Fibroblast of villous mesenchyme (primary cell): ENCODE measurements at places on chromosomes 4 and X. TPM values are rescaled to one million over a fixed set of nuclear protein-coding genes. Genes with fewer than 3 reads are reported as not detected.

Gene EDA2R
- total RNA-seq, result 8.1 and 18.1 TPM in 2 replicates

Gene GPR50
- not detected in 2 replicates for total RNA-seq

Gene TAF9B
- total RNA-seq, result 30.6 and 41.5 TPM in 2 replicates

Gene HELT
- total RNA-seq, result not detected in 2 replicates

Gene COL25A1
- total RNA-seq, result 6.9 and 13.5 TPM in 2 replicates

Gene RHOXF2B
- not detected in 2 replicates for total RNA-seq

Gene SOD3
- total RNA-seq, result 14.2 and 21.9 TPM in 2 replicates

Gene HPGDS
- total RNA-seq, result not detected in 2 replicates

Gene STAG2
- 56.7 and 57.4 TPM in 2 replicates for total RNA-seq

Gene TLR1
- total RNA-seq, result 0.32 and 0.86 TPM in 2 replicates

Gene MAGEA11
- not detected in 2 replicates for total RNA-seq

Gene GABRG1
- total RNA-seq, result not detected in 2 replicates

Gene BMP3
- under 0.01 TPM in 1 of 2 replicates, not detected in the other for total RNA-seq

Gene ZFP92
- 0.32 and 0.43 TPM in 2 replicates for total RNA-seq

Gene NRK
- total RNA-seq, result 0.32 and 4.7 TPM in 2 replicates

Gene FAM184B
- total RNA-seq, result under 0.01 TPM in 1 of 2 replicates, not detected in the other

Gene GLRA3
- total RNA-seq, result under 0.01 TPM in 1 of 2 replicates, not detected in the other

Gene TBC1D8B
- total RNA-seq, result 9.0 and 13.8 TPM in 2 replicates

Gene MGST2
- total RNA-seq, result 8.7 and 16.8 TPM in 2 replicates

Gene NKX3-2
- under 0.01 and 0.32 TPM in 2 replicates for total RNA-seq

Gene BTC
- total RNA-seq, result 0.43 TPM in 1 of 2 replicates, not detected in the other

Gene OTUD6A
- total RNA-seq, result not detected in 2 replicates

Gene DTHD1
- total RNA-seq, result not detected in 2 replicates

Gene CLCN4
- total RNA-seq, result 1.3 and 2.3 TPM in 2 replicates

Gene TLR10
- total RNA-seq, result not detected in 2 replicates

Gene GC
- total RNA-seq, result not detected in 2 replicates

Gene FREM3
- total RNA-seq, result not detected in 2 replicates

Gene CT45A3
- not detected in 2 replicates for total RNA-seq

Gene IL3RA
- total RNA-seq, result not detected in 2 replicates

Gene CCSER1
- total RNA-seq, result 0.43 TPM in 1 of 2 replicates, not detected in the other

Gene CT45A5
- total RNA-seq, result not detected in 2 replicates

Gene PFKFB1
- total RNA-seq, result under 0.01 TPM in 1 of 2 replicates, not detected in the other

Gene GCNA
- 1.6 and 2.6 TPM in 2 replicates for total RNA-seq

Gene CXXC4
- 0.32 and 0.43 TPM in 2 replicates for total RNA-seq

Gene ADAMTS3
- total RNA-seq, result 2.6 and 3.0 TPM in 2 replicates

Gene P2RY10
- not detected in 2 replicates for total RNA-seq

Gene OPN1MW
- not detected in 2 replicates for total RNA-seq

Gene AMOT
- total RNA-seq, result 6.1 and 15.1 TPM in 2 replicates

Gene AFP
- total RNA-seq, result 0.32 TPM in 1 of 2 replicates, not detected in the other

Gene FAM133A
- total RNA-seq, result under 0.01 TPM in 1 of 2 replicates, not detected in the other

Gene SLC6A14
- not detected in 2 replicates for total RNA-seq

Gene S100G
- not detected in 2 replicates for total RNA-seq

Gene TDO2
- total RNA-seq, result 2.2 and 4.2 TPM in 2 replicates
